ENCODE measurements at places on chromosomes 7 and 10. TPM values are rescaled to one million over a fixed set of nuclear protein-coding genes. Genes with fewer than 3 reads are reported as not detected.

GRCh38 chr7:2007551-2007950, 225.2 kb downstream of the MAD1L1 start:
- H3K27me3 ChIP-seq = no peaks in the 10 kb centered on the region
- H3K36me3 ChIP-seq = no peaks in the 10 kb centered on the region
- DNase-seq = no peak
- H3K27ac ChIP-seq = no peak overlapping the region
- H3K4me3 ChIP-seq = no peak overlapping the region

DNA sequence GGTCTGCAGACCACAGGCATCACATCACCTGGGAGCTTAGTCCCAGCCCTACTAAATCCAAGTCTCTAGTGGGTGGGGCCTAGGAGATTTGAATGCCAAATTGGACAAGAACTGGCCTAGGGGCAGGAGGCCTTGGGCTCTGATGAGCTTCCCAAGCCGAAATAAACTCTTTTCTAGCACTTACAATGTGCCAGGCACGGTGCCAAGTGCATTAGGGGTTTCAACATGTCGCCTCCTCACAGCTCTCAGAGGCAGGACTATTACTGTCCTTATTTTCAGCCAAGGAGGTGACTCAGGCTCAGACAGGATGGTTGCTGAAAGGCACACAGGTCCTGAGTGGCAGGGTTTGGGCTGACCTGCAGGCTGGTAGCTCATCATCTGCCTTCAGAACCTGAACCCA, 9.2 kb upstream of the CPA1 start:
- no peak overlapping the region for H3K27ac ChIP-seq
- DNase-seq = no peak
- no peaks in the 10 kb centered on the region for H3K27me3 ChIP-seq
- H3K4me3 ChIP-seq = no peak overlapping the region

The DKK1 gene
- 200 TPM for total RNA-seq

The IDI2 gene
- not detected for total RNA-seq

GRCh38 chr7:7766671-7767070, 48.3 kb upstream of the RPA3 start:
- no peak overlapping the region for H3K4me3 ChIP-seq
- H3K4me1 ChIP-seq = peaks cover 6% of the 10 kb centered on the region
- H3K27me3 ChIP-seq = no peaks in the 10 kb centered on the region
- no peaks in the 10 kb centered on the region for H3K36me3 ChIP-seq
- no peak for DNase-seq

The FAM237B gene
- not detected for total RNA-seq

GRCh38 chr10:80173466-80173865, 31.9 kb downstream of the ANXA11 start:
- H3K4me3 ChIP-seq = no peak overlapping the region
- no peaks in the 10 kb centered on the region for H3K4me1 ChIP-seq
- DNase-seq = no peak
- H3K27me3 ChIP-seq = no peaks in the 10 kb centered on the region

The DRGX gene
- total RNA-seq = not detected

DNA sequence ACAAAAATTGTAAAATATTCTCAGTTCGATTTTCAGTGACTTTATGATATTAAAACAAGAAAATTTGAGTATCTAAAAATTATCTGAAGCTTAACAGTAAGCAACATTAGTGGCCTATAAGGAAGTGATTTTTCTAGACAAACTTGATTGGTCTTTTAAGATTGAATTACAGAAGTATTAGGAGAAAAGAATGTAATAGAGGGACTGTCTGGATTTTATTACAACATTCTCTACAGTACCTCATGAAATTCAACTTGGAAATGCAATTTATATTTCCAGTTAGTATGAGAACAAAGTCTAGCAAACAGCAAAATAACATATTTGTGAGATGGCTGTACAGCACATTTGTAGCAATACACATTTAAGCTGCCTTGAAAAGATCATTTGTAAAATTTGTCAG, 18.8 kb downstream of the REEP3 start:
- H3K4me1 ChIP-seq = no peaks in the 10 kb centered on the region
- H3K4me3 ChIP-seq = no peak overlapping the region
- no peaks in the 10 kb centered on the region for H3K27me3 ChIP-seq
- no peak for DNase-seq
- no peaks in the 10 kb centered on the region for H3K36me3 ChIP-seq

DNA sequence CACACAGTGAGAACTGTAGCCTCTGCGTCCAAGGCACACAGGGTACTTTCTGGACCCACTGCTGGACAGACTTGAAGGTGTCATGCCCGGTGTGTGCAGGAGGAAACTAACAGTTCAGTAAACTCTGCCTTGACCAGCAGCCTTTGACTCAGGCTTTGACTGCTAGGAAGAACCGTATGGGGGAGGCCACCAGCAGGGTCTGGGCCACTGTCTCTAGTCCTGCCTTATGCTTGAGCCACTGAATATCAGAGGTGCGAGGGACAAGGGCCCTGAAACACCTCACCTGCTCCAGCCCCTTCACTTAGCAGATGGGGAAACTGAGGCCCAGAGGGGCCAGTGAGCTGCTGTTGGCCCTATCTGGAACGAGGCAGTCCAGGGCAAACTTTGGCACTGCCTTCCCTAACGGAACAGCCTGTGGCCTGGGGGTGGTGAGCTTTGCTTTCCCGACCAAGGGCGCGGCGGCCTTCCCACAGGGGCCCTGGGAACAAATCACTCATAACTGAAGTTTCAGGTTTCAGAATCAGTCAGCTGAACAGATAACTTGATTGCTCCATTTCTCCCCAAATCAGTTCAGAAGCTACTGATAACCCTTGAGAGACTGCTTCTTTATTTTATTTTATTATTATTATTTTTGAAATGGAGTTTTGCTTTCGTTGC, 130.0 kb downstream of the FAM53B start:
- no peaks in the 10 kb centered on the region for H3K27me3 ChIP-seq
- no peak overlapping the region for H3K27ac ChIP-seq
- peaks cover 2% of the 10 kb centered on the region for H3K36me3 ChIP-seq
- no peak for DNase-seq
- H3K4me3 ChIP-seq = no peak overlapping the region

GRCh38 chr7:115559877-115560276, 470.7 kb downstream of the TFEC start:
- no peaks in the 10 kb centered on the region for H3K36me3 ChIP-seq
- no peaks in the 10 kb centered on the region for H3K4me1 ChIP-seq
- H3K27me3 ChIP-seq = no peaks in the 10 kb centered on the region
- H3K4me3 ChIP-seq = no peak overlapping the region
- no peak for DNase-seq

DNA sequence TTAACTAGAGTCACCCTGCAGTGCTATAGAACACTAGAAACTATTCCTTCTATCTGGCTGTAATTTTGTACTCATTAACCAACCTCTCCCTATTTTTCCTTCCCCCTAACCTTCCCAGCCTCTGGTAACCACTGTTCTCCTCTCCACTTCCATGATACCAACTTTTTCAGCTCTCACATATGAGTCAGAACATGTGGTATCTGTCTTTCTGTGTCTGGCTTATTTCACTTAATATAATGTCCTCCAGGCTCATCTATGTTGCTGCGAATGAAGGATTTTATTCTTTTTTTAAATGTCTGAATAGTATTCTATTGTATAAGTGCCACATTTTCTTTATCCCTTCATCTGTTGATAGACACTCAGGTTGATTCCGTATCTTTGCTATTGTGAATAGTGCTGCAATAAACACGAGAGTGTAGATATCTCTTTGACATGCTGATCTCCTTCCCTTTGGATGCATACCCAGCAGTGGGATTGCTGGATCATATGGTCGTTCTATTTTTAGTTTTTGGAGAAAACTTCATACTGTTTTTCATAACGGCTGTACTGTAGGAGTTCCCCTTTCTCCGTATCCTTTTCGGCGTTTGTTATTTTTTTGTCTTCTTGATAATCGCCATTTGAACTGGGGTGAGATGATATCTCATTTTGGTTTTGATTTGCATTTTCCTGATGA, 101.4 kb downstream of the FAM107B start:
- no peaks in the 10 kb centered on the region for H3K36me3 ChIP-seq
- DNase-seq = no peak
- H3K27me3 ChIP-seq = peaks cover 3% of the 10 kb centered on the region

- H3K4me3 ChIP-seq = no peak overlapping the region
- H3K27me3 ChIP-seq = no peaks in the 10 kb centered on the region
- H3K27ac ChIP-seq = no peak overlapping the region
- H3K36me3 ChIP-seq = no peaks in the 10 kb centered on the region
- no peak for DNase-seq
Observed at GRCh38 chr10:71790749-71791440, 17.6 kb upstream of the VSIR start.

GRCh38 chr7:105677817-105678573, 96.7 kb upstream of the EFCAB10 start:
- no peak overlapping the region for H3K27ac ChIP-seq
- no peak for DNase-seq
- no peak overlapping the region for H3K4me3 ChIP-seq
- H3K27me3 ChIP-seq = no peaks in the 10 kb centered on the region

GRCh38 chr7:26318921-26319320, 27.3 kb downstream of the SNX10 start:
- DNase-seq = no peak
- H3K4me1 ChIP-seq = peaks cover 3% of the 10 kb centered on the region
- H3K27ac ChIP-seq = no peak overlapping the region
- no peak overlapping the region for H3K4me3 ChIP-seq
- no peaks in the 10 kb centered on the region for H3K27me3 ChIP-seq
- no peaks in the 10 kb centered on the region for H3K36me3 ChIP-seq

DNA sequence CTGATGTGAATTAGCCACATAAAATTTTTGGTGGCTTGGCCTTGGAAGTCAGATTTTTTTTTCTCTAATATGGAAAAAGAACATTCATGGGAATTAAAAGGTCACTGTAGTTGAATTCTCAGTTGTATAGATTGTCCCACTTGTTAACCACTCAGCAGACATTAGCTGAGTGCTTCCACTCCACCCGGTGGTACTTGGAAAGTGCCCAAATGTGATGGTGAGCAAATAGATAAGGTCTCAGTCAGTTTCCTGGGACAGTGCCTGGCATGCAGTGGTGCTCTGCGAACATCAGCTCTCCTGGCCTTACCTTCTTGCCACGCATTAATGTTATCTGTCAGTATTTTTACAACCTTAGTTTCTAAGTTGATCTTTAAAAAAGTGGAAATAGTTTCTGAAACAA, 1.4 kb downstream of the ATP5F1C start:
- peak overlapping the region; percentile 95 for H3K4me3 ChIP-seq
- peak; percentile 17 for DNase-seq
- H3K27ac ChIP-seq = no peak overlapping the region
- no peaks in the 10 kb centered on the region for H3K27me3 ChIP-seq
- H3K4me1 ChIP-seq = peaks cover 18% of the 10 kb centered on the region
- no peaks in the 10 kb centered on the region for H3K36me3 ChIP-seq

The DPYSL4 gene
- total RNA-seq = 32.9 TPM

The CACNA2D1 gene
- total RNA-seq = 42.1 TPM

DNA sequence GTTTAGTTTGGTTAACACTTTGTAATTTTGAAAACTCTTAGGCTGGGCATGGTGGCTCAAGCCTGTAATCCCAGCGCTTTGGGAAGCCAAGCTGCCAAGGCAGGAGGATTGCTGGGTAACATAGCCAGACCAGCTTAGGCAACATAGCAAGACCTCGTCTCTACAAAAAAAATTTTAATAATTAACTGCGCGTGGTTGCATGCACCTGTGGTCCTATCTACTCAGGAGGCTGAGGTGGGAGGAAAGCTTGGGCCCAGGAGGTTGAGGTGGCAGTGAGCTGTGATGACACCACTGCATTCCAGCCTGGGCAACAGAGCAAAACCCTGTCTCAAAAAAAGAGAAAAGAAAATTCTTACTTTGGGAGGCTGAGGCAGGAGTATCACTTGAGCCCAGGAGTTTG, 18.2 kb downstream of the MYOZ1 start:
- H3K4me1 ChIP-seq = peaks cover 9% of the 10 kb centered on the region
- no peak for DNase-seq
- no peak overlapping the region for H3K27ac ChIP-seq
- H3K27me3 ChIP-seq = no peaks in the 10 kb centered on the region
- H3K4me3 ChIP-seq = no peak overlapping the region
- H3K36me3 ChIP-seq = no peaks in the 10 kb centered on the region

The UNCX gene
- not detected for total RNA-seq

GRCh38 chr10:125094806-125095205, 65.6 kb downstream of the CTBP2 start:
- H3K36me3 ChIP-seq = no peaks in the 10 kb centered on the region
- no peak overlapping the region for H3K4me3 ChIP-seq
- no peak overlapping the region for H3K27ac ChIP-seq
- DNase-seq = no peak
- H3K4me1 ChIP-seq = peaks cover 5% of the 10 kb centered on the region

GRCh38 chr7:119413314-119413805, 859.6 kb upstream of the KCND2 start:
- H3K4me3 ChIP-seq = no peak overlapping the region
- H3K4me1 ChIP-seq = no peaks in the 10 kb centered on the region

GRCh38 chr10:79277579-79278269, 69.5 kb upstream of the PPIF start:
- DNase-seq = no peak
- H3K4me3 ChIP-seq = no peak overlapping the region
- no peak overlapping the region for H3K27ac ChIP-seq
- no peaks in the 10 kb centered on the region for H3K4me1 ChIP-seq
- H3K27me3 ChIP-seq = no peaks in the 10 kb centered on the region

Measured in endothelial cell of umbilical vein (primary cell).